ENCODE measurements at places on chromosomes 6 and 20.

DNA sequence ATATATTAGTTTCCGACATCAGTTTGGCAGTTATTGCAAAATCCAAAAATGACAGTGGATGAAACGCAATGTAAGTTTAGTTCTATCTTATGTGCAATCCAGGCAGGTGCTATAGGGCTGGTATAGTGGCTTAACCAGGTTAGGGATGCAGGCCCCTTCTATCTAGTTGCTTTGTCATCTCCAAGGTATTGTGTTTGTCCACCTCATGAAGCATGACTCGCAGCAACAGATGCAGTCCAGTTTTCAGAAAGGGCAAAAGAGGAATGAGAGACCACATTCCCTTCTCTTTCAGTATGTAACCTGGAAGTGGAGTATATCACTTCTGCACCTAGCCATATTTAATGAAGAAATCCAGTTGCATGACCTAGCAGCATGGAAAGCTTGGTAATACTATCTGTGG, 59.7 kb downstream of the PKIB start:
- no peak for DNase-seq

GRCh38 chr6:6560909-6561308, 27.6 kb upstream of the LY86 start:
- no peak for DNase-seq

DNA sequence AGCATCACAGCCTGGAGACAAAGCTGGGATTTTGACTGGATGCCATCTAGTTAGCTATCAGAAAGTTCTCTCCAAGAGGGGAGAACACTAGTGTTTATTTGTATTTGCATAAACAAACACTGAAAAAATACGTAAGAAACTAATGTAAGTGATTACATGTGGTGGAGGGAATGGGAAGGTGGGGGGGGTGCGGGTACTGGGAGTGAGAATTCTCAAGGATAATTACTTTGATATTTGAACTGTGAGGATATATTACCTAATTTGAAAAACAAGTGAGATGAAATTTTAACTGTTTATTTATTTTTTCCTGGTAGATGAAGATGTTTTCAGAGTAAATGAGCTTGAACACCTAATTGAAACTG, 54.7 kb downstream of the VEGFA start:
- DNase-seq: no peak

GRCh38 chr6:4125500-4125899, 9.9 kb downstream of the ECI2 start:
- DNase-seq: no peak

GRCh38 chr20:3757268-3757667, 10.3 kb downstream of the ADISSP start:
- DNase-seq: no peak

DNA sequence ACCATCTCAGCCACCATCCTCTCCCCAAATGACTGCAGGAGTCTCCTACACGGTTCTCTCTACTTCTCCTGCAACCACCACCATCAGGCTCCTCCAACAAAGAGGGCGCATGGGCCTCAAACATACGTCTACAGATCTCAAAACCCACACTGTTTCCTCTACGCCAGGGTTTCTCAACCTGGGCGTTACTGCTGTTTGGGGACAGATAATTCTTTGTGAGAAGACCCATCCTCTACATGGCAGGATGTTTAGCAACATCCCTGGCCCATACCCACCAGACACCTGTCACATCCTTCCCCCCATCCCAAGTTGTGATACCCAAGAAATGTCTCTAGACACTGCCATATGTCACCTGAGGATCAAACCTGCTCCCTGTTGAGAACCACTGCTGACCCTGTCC, 45.0 kb downstream of the ELMO2 start:
- DNase-seq: no peak

DNA sequence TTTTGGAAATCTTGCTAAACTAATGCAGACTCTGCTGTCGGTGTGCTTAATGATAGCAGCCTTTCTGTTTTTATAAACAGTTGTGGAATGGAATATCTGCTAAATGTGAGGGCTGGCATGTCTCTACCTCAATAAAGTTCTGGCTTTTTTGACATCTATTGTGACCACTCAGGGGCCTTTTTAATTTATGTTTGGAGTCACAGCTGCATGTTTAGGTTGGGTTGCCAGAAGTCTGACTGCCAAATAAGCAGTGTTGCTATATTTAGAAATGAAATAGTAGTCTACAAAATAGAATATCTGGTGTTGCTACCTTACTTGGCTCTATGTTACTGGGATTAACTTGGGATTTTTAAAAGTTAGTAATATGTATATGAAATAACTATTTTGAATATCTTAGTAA, 125.1 kb upstream of the LOC128125822 start:
- DNase-seq: no peak

Data from RWPE2 (cell line).